ENCODE measurements at places on chromosomes 1 and 21.

- no peak for DNase-seq
These were observed 312 bp downstream of the KIAA2013 start for GRCh38 chr1:11925938-11926292.

- no peak for DNase-seq
These were observed 48.8 kb downstream of the H3-3A start for GRCh38 chr1:226111098-226111882.

GRCh38 chr1:3924825-3925220 is 24.8 kb upstream of the C1orf174 start:
- DNase-seq, result no peak

DNA sequence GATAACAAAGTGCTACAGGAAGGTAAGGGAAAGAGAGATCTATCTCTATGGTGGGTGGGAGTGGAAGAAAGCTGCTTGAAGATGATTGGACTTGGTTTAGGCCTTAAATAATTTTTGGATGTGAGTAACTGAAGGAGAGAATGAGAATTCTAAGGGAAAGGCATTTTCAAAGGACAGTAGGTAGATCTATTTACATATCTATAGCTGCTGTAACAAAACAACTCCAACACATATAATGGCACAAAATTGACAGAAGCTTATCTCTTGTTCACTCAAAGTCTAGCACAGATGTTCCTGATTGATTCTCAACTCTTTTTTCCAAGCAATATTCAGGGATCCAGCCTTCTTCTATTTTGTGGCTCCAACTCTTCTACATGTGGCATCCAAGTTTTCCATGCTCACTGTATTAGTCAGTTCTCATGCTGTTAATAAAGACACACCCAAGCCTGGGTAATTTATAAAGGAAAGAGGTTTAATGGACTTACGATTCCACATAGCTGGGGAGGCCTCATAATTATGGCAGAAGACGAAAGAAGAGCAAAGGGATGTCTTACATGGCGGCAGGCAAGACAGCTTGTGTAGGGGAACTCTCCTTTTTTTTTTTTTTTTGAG is 3.1 kb upstream of the DDAH1 start:
- no peak for DNase-seq

- no peak for DNase-seq
These were observed at the start of gene IGSF9 for GRCh38 chr1:159945483-159946241. IGSF9 (minus strand) TSS chr1:159945613; CDS start chr1:159943454, 2,159 bp downstream.

- no peak for DNase-seq
These were observed 18.7 kb upstream of the PODN start for GRCh38 chr1:53043271-53043670.

DNA sequence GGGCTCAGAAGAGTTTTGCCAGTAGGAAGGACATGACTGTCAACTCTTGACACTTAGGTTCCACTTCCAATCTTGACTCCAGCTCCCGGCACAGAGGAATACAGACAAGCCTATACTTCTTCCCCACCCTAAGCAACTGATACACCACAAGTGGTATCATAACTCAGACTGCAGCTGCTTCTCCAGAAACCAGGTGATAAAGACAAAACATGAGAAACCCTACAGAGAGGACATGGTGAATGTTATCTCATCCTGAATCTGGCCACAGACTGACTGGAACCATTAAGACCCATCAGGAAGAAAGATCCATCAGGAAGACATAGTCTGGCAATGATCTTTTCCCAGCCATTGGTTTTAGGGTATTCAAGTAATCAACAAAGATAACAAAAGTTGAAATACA is 13.8 kb downstream of the PAXBP1 start:
- DNase-seq, result no peak

GRCh38 chr1:21524686-21525339 is 15.6 kb downstream of the ALPL start:
- DNase-seq, result no peak

DNA sequence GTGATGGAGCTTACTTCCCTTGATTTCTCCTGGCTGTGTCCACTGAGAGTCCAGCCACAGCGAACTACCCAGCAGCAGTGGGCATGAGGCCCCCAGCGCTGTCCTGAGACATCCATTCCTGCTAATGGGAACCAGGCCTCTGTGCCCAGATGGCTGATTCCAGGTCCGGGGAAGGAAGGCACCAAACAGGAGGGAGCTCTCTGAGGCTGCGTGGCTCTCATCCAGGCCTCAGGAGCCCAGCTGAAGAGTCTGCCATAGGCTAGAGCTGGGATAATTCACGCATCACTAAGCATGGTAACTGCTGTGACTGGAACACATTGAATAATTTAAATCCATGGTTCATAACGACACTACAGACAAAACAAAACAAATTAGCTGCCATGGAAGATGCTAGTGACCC is 24.7 kb upstream of the LRRC47 start:
- DNase-seq, result no peak

- DNase-seq, result peak; percentile 5
These were observed 1.5 kb downstream of the TGFB2 start for GRCh38 chr1:218346391-218347204.

DNA sequence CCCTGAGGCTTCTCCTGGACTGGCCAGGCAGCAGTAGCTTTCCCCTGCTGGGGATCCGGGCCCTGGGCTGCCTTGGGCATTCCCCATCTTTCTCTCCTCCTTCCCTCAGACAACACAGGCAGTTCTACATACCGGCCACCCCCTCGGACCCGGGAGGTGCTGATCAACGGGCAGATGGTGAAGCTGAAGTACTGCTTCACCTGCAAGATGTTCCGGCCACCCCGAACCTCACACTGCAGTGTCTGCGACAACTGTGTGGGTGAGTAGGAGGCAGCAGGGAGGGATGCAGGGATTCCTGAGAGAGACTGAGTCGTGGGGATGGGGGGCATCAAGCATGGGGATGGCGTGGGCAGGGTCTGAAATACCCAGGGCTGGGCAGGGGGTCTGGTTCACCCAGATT is 14.4 kb upstream of the SFN start:
- DNase-seq, result no peak

- DNase-seq, result no peak
These were observed 142.4 kb downstream of the APP start for GRCh38 chr21:26028183-26028582.

Data from bone marrow (tissue), 2 donors.